Stimulated activated CD4-positive, alpha-beta T cell treated with anti-CD3 and anti-CD28 coated beads, Interleukin-12 subunit alpha, Interleukin-12 subunit beta, amount 100 ng/mL, for 48 hours (primary cell): ENCODE measurements at places on chromosomes 1 and 21.

DNA sequence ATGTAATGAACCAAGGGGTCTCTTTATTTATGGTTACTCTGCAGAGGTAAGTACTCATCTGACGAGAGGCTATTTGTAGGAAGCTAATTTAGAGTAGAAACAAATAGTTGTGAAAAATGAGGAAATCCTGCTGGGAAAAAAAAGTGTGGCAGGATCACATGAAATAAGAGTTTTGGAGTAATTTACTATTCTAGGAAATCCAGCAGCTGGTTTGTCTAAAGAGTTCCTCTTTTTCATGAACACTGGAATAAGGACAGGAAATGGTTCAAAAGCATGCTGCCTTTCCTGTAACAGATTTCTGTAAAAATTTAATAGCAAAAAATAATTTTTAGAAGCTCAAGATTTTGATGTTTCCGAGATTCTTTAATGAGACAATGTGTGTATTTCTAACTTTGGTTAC lies 177.3 kb downstream of the CHRM3 start:
- no peak for DNase-seq

DNA sequence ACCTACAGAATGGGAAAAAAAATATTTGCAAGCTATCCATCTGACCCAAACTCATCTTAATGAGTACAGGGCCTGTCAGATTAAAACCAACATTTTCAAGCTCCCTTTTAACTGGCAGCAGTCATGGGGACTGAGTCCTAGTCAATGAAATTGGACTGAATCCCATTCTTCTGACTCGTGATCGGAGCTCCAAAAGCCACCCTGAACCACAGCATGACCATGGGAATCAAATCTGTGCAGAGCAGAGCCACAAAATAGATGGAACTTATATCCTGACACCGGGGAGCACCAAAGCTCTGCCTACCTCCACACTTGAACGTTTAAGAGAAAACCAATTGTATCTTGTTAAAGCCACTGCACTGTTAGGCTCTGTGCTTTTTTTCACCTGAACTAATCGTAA lies 5.0 kb upstream of the RWDD3 start:
- no peak for DNase-seq

GRCh38 chr1:51794260-51794659 lies 84.3 kb downstream of the NRDC start:
- DNase-seq, result no peak

DNA sequence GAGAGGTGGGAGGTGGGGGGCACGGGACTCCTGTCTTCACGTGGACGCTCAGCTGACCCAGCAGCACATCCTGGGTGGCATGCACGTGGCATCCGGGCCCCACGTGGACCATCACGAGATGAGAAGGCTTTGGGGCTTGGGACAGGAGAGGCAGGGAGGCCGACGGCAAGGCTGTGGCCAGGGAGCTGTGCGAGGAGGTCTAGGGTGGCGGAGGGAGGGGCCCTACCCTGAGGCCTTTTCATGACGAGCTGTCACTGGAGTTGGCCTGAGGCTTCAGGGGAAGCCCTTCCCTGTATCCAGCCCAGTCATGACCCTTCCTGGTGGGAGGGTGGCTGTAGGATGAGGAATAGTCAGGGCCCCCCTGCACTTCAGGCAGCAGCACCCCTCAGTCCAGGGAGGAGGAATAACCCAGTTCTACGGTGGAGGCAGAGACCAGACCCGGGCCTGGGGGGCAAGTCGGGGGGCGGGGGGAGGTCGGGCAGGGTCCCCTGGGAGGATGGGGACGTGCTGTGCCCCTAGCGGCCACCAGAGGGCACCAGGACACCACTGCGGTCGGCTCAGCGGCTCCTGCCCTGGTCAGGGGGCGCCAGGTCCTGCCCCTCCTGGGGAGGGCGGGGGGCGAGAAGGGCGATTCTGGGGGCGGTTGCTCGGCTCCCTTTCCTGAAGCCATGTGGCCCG lies 2.0 kb upstream of the PERM1 start:
- DNase-seq, result peak; percentile 63

DNA sequence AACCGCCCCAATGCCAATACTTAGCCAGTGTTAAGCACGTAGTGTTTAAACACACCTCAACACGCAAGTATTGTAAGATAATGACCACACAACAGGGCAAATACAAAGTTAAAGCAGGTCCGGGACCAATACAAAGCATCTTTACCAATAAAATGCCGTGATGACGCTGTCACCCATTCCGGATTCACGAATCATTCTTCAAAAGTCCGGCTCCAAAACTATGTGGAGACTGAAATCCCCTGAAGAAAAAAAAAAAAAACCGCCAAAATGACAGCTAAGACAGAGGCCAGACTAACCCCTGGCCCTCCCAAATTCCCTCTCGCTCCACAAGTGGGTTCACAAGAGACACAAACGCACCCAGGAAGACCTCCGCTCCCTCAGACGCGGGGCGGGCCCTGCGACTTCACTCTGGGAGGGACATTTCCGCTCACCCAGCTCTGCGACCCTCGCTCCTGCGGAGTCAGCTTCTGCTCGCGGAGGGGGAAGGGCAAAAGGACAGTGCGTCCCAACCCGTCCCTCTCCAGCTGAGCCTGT lies 625 bp upstream of the DARS2 start:
- peak; percentile 7 for DNase-seq

DNA sequence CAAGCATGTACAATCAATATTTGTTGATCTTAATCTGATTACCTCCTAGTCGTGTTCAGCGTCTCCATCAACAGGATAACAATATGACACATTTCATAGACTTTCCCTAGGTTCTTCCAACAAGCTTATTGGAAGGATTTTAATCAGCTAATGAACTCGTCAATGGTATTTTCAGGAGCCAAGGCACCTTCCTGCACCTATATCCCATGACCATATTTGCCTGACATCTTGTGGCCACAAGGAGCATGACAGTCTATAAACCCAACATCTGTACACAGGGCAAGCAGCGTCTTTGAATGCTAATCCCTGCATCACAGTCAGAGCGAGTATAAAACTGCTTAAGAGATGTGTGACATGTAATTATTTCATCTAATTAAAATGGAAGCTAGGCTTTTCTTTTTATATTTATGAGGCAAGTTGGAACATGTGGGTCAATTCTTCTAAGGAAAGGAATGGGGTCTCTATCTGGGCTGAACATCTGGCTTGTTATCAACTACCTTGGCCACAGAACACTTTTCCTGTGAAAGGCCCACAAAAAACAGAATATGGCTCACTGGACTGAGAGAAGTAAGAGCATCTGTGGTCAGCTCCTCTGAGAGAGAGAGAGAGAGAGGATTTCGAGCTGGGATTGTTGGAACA lies 388.8 kb downstream of the NTNG1 start:
- no peak for DNase-seq

- DNase-seq, result no peak
These were observed 195.0 kb upstream of the NRIP1 start for GRCh38 chr21:15259824-15260223.

DNA sequence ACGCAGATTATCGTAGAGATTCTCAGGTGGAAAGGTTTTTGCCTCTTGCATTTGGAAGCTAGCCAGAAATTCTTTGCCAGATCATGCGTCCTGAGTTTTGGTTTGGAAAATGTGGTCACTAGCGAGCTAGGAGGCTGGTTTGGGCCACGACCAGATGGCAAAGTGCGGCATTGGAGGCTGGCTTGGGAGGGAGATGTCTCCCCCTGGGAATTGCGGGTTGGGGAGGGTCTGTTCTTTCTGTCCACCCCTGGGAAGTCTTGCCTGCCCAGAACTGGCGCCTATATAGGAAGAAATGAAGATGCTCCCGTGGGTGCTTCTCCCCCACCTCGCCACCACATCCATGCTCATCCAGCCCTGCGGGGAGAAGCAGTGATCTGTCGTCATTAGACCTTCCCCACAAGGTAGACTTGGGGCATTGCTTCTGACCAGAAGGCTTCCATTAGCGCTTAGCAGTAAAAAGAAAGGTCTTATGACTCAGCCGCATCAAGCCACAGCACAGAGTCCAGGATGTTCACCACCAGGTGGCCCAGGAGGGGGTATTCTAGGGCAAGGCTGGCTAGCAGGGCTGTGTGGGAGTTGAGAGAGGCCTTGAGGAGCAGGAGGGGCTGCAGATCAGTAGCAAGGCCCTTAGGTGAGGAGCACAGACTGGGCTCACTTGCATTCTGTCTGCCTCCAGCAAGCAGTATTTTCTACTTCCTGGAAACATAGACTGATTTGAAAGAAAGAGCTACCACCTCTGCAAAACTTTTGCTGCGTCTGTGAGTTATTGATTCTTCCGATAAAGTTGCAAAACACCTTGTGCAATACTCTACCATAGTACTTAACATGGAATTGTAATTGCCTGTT lies 1.5 kb upstream of the PTP4A2 start:
- peak; percentile 70 for DNase-seq

GRCh38 chr1:32052887-32053286 lies 19.9 kb upstream of the TMEM39B start:
- DNase-seq, result no peak

DNA sequence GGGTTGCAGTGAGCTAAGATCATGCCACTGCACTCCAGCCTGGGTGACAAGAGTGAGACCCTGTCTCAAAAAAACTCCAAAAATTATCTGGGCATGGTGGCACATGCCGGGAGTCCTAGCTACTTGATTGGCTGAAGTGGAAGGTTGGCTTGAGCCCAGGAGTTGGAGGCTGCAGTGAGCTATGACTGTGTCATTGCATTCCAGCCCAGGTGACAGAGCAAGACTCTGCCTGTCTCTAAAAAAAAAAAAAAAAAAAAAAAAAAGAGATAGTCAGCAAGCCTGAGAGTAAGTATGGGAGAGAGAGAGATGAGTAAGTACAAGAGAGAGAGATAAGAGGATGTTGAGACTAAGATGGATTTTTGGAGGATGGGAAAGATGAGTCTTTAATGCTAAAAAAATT lies 180.8 kb upstream of the CACYBP start:
- DNase-seq, result no peak

DNA sequence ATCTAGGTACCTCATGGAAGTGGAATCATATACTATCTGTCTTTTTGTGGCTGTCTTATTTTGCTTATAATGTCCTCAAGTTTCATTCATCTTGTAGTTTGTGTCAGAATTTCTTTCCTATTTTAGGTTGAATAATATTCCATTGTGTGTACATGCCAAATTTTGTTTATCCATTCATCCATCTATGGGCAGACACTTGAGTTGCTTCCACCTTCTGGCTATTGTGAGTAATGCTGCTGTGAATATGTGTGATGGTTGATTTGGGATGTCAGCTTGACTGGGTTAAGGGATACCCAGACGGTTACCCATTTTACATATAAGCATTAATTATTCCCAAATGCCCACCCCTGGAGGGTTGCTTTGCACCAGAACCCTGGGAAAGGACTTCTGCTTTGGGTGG lies 477.5 kb downstream of the PTPRU start:
- DNase-seq, result no peak

GRCh38 chr21:15135867-15136629 lies 71.2 kb upstream of the NRIP1 start:
- no peak for DNase-seq

DNA sequence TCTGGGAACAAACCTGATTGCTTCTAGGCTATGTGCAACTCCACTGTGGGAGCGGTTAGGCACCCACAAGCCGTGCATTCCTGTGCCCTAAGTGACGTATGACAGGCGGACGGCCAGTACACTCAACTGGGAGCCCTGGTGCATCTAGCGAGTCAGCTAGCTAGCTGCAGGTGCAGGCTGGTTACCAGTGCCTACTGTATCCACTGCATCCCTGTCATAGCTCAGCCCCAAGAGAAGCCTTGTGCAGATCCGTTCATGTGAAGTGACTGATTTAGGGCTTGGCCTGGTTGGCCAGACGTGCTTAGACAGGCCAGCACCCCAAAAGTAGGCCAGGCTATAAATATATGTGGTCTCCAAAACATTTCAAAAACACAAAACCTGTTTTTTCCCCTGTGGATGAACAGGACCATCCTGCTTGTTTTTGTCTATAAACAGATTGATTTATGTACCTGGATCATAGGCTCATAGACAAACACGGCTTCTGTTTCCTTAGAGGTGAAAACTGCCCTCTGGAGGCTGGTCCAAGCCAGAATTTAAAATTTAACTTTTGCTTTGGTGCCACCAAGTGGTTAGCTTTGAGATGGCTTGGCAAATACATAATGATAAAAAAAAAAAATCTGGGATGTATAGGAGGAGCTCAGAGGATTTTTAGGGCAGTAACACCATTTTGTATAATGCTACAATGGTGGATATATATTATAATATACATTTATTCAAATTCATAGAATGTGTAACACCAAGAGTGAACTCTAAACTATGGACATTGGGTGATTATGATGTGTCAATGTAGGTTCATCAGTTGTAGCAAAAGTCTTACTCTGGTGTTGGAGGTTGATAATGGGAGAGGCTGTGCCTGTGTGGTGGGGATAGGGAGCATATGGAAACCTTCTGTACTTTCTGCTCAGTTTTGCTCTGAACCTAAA lies 68.5 kb downstream of the GIPC2 start:
- peak; percentile 67 for DNase-seq

GRCh38 chr1:205993068-205993467 lies 10.1 kb downstream of the RAB7B start:
- DNase-seq, result no peak

GRCh38 chr1:15215116-15215515 lies 31.9 kb upstream of the FHAD1 start:
- no peak for DNase-seq

DNA sequence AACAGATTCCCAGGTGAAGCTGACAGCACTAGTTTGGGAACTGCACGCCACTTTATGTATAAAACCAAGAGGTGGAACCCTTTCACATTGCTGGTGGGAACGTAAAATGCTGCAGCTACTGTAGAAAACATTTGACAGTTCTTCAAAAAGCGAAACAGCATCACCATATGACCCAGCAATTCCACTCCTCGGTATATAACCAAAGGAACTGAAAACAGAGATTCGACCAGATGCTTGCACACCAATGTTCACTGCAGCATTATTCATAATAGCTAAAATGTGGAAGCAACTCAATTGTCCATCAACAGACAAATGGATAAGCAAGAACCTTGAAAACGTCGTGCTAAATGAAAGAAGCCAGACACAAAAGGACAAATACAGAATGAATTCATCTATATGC lies 17.5 kb downstream of the RSPH1 start:
- DNase-seq, result no peak

GRCh38 chr1:65165269-65165993 lies 17.4 kb downstream of the AK4 start:
- no peak for DNase-seq

GRCh38 chr21:30083225-30083945 lies 83.2 kb downstream of the CLDN17 start:
- no peak for DNase-seq

GRCh38 chr1:51327386-51327785 lies 3.0 kb downstream of the TTC39A start:
- DNase-seq, result no peak

DNA sequence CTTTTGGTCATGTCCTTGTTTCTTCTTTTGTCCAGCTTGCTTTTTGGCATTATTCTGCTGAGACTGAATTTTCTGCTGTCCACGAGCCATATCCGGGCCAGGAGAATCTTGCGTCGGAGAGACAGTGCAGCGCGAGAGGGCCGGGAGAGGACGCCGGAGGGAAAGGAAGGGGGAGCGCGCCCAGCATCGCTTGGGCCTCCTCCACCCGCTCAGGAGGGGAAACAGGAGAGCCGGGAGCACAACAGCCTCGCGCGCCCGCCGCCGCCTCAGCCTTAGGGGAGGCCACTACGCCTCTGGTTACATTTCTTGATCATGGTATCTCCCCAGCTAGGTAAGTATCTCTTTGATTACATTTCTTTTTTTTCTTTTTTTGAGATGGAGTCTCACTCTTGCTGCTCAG lies 7.4 kb upstream of the DEGS1 start:
- DNase-seq, result no peak
